Stimulated activated CD8-positive, alpha-beta memory T cell treated with anti-CD3 and anti-CD28 coated beads, Interleukin-4, amount 100 ng/mL, for 1 hour (primary cell): ENCODE measurements at places on chromosomes 11 and 22.

GRCh38 chr22:44280665-44281188, 32.0 kb downstream of the SHISAL1 start:
- DNase-seq, result no peak

DNA sequence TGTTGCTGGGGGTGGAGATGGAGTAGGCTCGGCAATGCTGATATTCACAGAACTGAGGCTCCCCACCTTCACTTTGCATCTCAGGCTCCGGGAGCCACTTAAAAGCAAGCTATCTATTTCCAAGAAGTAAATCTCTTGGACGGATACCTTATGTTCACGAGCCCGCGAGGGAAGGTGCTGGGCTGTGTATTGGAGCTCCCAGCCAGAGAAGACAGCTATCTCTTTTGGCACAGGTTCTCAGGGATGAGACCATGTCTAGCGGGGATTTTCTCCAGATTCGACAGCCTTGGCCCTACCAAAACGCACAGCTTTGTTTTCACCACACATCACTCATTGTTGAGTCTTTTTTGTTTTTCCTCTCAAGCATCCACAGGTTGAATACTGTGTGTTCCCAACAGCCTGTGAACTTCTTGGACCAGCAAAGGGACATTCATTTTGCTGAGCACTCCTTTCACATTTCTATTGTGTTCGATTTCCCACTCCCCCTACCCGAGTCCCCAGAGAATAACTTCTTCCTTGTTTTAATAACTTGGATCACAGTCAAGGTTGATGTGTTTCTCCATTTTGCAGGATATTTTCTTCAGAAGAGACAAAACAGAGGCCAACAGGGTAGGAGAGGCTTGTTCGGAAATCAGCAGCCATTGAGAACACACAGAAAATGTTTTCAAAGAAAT, 23.3 kb downstream of the WT1 start:
- DNase-seq, result no peak

DNA sequence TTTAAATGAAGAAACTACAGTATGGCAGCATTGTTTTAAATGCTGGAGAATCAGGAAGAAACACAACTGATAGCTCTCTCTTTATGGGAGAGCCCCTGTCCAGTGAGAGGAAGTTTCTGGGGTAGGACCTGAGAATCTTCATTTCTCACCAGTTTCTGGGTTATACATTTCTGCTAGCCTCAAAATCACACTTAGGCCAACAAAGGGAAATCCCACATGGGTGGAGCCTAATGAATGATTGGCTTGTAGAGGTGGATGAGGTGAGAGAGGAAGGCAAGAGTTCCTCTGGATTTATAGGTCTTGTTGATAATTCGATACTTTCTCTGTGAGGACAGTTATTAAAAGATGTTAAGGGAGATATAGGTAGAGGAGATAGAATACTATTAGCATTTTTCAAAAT, 1397.3 kb upstream of the TENM4 start:
- no peak for DNase-seq

DNA sequence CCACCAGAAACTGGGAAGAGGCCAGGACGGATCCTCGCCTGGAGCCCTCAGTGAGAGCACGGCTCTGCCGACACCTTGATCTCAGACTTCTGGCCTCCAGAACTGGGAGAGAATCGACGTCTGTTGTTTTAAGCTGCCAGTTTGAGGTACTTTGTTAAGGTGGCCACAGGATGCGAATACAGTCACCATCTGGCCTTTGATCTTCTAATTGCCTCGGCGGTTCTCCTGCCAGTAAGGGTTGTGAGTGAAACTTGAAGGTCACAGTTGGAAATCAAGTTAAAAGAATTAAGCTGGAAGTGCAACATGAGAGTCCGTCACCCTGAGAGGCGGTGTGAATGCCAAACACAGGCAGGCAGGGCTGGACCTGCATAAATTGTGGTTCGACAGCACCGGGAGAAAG, 27.9 kb downstream of the PARVB start:
- DNase-seq, result no peak

- no peak for DNase-seq
These were observed 208.1 kb downstream of the TBC1D22A start for GRCh38 chr22:46970411-46971098.
